NCI-H1048 (cell line): ENCODE measurements at places on chromosomes 5 and 9.

DNA sequence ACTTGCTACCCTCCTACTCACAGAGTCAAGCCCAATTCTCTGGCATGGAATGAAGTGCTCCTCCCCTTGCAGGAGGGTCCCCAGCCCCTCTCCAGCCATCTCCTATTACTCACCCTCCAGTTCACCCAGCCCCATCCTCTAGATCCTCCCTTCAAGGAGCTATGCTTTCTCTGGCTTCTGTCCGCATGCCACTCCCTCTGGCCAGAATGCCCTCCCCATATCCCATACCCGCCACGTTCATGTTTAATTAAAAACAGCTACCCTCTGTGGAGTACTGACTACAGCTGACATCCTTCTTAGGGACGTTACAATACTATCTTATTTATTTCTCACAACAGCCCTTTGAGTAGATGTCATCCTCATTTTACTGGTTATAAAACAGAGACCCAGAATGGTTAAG is 3.0 kb downstream of the F2R start:
- DNase-seq: no peak

GRCh38 chr9:13330396-13331004 is 51.0 kb upstream of the MPDZ start:
- DNase-seq: no peak

GRCh38 chr9:132556714-132557113 is 25.7 kb upstream of the BARHL1 start:
- no peak for DNase-seq

GRCh38 chr5:78269088-78269703 is 25.3 kb downstream of the AP3B1 start:
- no peak for DNase-seq

DNA sequence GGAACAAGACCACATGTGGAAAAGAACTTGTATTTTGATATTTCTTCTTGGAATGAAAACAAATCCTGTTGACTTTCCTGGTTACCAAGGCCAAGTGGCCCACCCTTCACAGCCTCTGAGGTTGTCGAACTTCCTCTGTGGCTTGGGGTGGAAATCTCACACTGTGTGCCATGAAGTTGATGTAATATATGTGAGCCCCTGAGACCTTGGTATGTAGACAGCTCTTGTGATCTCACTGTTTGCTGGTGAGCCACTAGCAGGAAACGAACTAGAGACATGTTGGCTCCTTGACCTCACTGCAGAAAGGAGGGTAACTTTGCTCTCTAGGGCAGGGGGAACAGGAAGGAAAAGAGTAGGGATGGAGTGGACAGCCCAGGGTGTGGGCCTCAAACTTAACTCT is 159.4 kb downstream of the ARHGAP26 start:
- DNase-seq: no peak

GRCh38 chr9:87271696-87272477 is 225.8 kb upstream of the DAPK1 start:
- no peak for DNase-seq

- DNase-seq: no peak
These were observed 188.0 kb downstream of the ELAVL2 start for GRCh38 chr9:23638011-23638410.

DNA sequence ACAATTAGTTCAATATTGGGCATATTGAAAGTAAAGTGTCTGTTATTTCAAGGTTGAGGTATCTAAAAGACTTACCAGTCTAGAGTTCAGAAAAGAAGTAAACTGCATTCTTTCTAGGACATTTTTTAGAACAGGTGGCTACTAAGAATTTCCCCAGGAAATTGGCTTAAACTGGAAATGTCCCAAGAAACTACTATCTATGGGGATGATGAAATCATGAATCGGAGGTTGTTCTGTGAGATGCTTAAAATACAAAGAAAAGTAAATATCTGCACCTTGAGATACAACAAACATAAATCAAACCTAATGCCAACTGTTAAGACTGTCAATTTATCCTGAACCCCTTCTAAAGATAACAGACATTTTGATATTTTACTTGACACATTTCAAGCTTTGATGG is 226.5 kb upstream of the NREP start:
- DNase-seq: no peak

DNA sequence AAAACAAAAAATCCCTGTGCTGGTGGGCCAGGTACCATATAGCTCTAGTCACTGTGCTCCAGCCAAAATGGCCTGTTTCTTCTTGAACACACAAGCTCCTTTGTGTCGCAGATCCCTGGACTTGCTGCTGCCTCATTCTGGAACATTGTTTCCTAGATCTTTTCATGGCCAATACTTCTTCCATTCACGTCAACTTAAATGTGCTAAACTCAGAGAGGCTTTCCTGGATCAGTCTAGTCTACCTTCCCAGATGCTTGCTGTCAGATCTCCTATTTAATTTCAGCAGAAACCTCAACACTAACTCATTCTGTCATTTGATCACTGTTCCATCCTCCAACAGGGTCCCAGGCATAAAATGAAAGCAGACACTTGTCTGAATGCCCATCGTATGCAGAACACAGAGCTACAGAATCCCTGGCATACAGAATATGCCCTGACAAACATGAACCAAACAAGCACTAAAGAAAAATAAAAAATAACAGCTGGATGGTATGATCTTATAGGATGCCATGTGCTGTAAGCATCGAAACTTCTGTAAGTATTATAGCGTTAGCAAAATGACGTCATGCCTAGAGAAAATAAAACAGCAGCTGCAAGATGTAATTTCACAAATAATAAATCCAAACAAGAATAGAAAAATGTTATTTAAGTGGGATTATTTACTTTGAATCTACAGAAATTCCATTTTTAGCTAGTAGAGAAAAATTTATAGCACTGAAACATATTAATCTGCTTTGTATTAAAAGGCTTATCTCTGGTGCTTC is 403.7 kb upstream of the DAP start:
- DNase-seq: no peak

DNA sequence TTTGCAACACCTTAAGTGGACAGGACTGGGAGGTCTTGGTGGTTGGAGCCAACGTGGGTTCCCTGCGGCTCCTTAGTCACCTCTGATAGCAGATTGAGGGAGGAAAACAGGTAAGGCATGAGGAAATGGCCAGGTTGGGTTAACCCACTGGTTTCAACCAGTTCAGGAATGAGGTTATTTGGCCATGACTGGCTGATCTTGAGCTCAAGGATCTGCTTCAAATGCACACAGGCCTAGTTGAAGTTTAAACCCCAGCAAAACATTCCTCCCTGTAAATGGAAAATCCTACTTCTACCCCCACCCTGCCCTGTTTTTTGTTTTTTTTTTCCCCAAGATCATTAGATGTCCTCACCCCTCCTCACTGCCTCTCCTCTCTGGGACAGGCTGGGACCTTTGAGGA is 3.2 kb upstream of the NUP214 start:
- no peak for DNase-seq

- DNase-seq: no peak
These were observed 39.7 kb downstream of the RAPGEF6 start for GRCh38 chr5:131595088-131596033.

- no peak for DNase-seq
These were observed 2011.6 kb upstream of the WWC1 start for GRCh38 chr5:166279828-166280227.

GRCh38 chr9:89277454-89277853 is 33.5 kb upstream of the CKS2 start:
- no peak for DNase-seq

DNA sequence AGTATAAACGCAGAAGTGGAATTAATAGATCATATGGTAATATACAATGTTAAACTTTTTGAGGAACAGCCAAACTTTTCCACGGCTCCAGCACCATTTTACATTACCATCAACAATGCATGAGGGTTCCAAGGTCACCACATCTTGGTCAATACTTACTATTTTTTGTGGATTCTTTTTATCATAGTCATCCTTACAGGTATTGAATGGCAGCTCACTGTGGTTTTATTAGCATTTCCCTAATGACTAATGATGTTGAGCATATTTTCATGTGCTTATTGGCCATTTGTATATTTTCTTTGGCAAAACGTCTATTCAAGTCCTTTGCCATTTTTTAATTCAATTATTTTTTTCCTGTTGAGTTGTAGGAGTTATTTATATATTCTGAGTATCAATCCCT is 14.1 kb upstream of the RAPGEF6 start:
- DNase-seq: no peak

- peak; percentile 5 for DNase-seq
These were observed 56.8 kb upstream of the TEX48 start for GRCh38 chr9:114738581-114739316.

GRCh38 chr5:3214838-3215374 is 380.7 kb upstream of the IRX1 start:
- no peak for DNase-seq

DNA sequence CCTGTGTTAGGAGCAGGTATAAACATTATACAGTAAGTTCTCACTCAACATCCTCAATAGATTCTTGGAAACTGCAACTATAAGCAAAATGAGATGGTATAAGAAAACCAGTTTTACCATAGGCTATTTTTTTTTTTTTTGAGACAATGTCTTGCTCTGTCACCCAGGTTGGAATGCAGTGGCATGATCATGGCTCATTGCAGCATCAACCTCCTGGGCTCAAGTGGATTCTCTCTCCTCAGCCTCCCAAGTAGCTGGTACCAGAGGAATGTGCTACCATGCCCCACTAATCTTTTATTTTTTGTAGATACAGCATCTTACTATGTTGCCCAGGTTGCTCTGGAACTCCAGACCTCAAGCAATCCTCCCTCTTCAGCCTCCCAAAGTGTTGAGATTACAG is 50.1 kb upstream of the ADRB2 start:
- DNase-seq: no peak

DNA sequence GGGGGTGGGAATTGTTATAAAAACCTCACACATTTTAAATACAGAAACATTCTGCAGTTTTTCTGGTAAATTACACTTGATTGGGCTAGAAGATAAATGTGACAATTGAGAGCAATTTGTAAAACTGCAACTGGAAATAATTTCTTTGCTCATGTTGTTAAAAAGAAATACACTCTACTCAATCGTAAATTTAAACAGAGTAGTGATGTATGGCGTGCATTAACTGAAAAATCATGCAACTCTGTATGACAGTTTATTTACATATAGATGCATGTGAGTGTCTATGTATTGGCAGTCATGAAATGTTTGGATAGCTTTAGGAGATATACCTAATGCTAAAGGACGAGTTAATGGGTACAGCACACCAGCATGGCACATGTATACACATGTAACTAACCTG is 554.9 kb downstream of the PRELID2 start:
- no peak for DNase-seq

DNA sequence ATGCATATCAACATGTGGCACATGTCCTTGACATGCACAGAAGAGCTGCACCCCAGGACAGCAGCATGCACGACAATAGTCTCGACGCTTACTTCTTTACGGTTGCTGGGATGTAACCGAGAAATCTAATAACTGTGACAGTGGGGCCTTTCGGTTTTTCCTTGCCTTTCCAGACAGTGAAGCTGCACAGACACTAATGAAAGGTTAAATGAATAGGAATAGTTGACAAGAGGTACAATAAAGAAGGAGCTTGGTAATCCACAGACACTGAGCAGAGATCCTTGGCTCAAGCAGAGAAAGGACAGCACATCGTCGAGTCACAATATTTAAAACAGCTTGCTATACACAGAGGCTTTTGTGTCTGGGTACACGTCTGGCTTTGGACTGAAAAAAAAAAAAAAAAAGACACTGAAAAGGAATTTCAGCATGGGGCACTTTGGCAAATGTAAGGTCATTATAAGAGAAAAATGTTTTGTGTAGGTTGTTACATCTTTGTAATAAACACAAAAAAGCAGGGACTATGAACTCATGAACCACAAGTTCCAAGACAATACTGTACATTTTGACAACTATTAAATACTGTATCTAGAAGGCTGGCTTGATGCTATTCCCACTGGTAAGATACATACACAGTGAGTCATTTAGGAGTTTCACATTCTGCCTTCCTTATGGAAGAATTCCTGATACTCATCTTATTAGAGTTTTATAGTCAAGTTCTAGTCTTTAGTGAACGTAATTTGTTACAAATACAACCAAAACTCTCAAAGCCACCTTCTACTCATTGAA is 5.6 kb downstream of the BNC2 start:
- no peak for DNase-seq

DNA sequence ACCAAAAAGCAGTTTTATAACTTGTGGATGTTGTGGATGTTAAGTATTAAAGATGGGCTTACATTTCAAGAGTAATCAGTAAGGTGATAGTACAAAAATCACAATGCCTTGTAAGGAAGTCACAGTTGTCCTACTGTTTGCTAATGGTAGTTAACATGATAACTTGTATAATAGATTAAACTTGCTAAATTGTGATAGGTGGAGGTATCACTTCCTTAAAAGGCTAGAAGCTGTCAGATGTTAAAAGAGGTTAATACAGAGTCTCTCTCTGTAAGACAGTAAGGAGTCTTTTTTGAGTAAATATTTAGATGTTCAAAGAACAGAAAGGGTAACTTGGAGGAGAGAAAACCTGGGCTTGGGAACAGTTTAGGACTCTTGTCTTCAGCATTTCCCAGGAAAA is 14.2 kb upstream of the MACIR start:
- DNase-seq: no peak

DNA sequence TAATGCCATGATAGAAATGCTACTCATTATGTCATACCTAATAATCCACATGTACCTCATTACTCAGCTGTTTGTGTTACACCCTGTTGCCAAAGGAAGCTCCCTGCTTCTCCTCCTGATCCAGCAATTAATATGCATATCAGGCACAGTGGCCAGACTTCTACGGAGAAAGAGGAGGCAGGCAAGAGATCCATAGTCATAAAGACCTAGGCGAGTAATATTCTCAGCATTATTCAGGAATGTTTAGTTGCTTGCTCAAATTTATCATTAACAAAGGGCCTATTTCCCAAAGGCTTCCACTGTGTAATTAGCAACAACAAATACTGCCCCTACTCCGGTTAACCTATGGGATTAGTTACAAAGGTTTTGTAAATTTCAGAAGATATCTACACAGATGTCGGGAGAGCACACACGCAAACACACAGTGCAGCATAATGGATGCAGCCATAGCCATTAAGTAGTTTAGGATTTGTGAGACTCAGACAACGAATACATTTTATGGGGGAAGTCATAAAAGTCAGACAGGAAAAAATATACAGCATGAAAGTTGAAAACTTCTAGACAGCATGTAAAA is 192.6 kb downstream of the EFNA5 start:
- DNase-seq: no peak

- DNase-seq: no peak
These were observed 27.0 kb downstream of the ADGRD2 start for GRCh38 chr9:124477211-124477647.

- no peak for DNase-seq
These were observed 38.0 kb downstream of the WDR41 start for GRCh38 chr5:77454123-77454522.

GRCh38 chr5:73918791-73919221 is 292.8 kb downstream of the ARHGEF28 start:
- no peak for DNase-seq

DNA sequence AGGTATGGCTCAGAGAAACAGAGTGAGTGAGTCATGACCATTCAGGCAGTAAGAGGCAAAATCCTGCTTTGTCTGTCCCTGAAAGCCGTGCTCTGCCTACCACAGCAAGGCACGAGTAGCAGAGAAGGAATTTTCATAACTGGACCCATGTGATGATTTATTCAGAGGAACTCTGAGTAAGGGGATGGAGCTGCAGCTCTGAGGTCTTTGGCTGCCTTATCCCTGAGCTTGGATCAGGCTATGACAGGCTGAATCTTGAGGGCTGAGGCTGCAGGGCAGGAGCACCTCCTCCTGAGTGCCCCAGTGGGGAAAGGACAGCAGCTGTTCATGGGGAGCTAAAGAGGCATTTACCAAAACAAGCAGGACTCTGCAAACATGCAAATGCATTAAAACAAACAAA is 183.4 kb downstream of the PAPPA start:
- no peak for DNase-seq

GRCh38 chr9:123378025-123378424 is 22.0 kb downstream of the CRB2 start:
- no peak for DNase-seq

GRCh38 chr9:3708751-3709150 is 182.9 kb upstream of the RFX3 start:
- peak; percentile 49 for DNase-seq
